ENCODE measurements at places on chromosomes 7 and 10.
A peak's percentile ranks its signal among the peaks of the same experiment; 100 is the strongest.

DNA sequence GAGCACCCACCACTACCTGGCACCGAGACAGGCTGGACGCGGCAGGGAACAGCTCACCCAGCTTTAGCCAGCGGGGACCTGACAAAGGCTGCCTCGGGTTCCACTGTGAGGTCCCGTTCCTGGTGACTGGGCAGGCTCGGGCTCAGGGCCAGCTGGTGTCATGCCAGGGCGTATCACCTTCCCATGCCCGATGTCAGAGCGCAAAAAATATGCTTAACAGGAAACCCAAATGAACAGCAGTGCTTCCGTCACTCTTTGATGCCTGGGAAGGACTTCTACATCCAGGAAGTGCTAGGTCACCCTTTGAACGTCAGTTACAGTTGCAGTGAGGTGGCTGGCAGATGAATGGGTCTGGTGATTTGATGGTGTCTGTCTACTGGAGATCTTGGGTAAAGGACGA lies 106.0 kb downstream of the ADARB2 start:
- no peak for DNase-seq

GRCh38 chr10:71719464-71720201 lies at the start of gene C10orf105:
TSS of gene C10orf105 (minus strand) at chr10:71719778. CDS start at chr10:71716337, 3,441 bp downstream.
- no peak for DNase-seq

DNA sequence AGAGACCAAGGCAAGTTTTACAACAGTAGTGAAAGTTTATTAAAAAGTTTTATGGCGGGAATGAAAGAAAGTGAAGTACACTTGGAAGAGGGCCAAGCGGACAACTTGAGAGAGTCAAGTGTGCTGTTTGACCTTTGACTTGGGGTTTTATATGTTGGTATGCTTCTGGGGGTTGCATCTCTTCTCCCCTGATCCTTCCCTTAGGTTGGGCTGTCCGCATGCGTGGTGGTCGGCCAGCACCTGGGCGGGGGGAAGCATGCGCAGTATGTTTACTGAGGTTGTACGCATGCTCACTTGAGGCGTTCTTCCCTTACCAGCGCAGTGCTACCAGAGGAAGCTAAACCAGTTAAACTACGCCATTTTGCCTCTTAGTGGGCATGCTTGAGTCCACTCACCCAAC lies 31.9 kb downstream of the NUP42 start:
- no peak for DNase-seq

DNA sequence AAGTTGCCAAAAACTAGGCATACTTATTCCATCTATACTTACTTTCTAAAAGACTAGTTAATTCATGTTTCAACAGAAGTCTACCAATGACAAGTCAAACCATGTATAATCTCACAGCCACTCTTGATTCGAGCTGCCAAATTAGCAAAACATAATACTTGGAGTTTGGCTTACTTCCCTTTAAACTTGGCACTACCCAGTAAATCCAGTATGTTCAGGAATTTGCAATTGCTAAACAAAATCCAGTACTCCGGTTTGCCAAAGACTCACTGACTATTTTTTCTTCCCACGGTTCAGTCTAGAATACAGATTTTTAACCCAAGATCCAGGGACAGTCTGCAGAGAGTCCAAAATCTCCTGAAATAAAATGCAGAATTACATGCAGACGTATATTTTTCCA lies 4.6 kb downstream of the OAT start:
- no peak for DNase-seq

GRCh38 chr10:102738692-102739121 lies 5.0 kb upstream of the WBP1L start:
- DNase-seq, result no peak

DNA sequence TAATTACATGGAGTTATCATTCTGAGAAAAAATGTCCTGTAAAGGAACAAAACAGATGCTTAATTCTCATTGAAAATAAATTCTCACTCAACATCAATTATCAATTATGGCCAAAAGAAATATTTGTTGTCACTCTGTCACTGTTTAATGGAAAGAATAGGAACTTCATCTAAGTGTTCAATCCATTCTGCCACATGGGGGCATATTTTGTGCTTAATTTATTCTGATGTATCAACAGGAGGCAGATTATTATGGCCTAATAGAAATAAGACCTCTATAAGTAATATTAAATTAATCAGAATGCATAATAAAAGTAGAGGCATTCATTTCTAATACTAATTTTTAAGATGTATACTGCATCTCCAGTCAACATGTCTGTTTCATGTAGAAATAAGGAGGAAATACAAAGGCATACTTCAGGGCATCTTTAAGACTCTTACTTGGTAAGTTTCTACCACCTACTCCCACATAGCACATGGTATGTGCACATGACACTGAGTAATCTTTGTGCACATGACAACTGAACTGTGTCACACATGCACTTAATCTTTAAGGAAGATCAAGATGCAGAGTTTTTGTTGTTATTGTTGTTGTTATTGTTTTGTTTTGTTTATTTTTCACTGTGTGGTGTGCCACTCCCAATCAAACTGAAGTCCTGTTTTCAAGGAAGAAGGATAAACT lies 420.4 kb upstream of the SEMA3A start:
- DNase-seq, result peak; percentile 20

DNA sequence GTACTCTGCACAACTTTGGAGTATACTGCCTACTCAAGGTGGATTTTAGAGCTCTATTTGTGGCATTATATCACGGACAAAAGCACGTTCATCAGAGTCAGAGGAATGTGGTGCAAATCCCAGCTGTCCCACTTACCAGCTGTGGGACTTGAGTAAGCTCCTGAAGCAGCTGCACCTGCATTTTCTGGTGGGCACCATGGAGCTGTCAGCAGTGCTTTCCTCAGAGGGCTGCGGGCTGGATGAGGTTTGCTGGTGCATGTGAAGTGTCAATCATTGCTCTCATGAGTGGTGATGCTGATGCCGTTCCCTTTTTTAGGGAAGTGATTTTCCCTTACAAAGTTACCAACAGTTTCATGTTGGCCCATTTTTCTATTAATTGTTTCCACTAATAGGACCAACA lies 53.4 kb downstream of the EGFR start:
- DNase-seq, result no peak

DNA sequence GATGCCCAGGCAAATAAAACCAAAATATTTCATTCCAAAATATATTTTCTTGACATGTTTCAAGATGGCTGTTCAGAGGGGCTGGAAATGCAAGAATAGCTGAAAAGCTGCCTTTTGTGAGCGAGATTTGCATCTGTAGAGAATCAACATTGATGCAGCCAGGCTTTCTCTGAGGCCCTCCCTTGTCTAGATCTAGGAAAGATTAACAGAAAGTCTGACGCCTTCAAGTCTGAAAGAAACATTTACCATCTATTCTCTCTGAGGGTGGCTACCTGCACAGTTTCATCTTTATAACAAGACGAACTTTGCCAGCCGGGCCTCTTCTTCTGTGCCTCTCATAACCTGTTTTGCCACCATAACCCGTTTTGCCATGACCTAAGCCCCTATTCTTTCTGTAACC lies 170.2 kb downstream of the AKR1D1 start:
- no peak for DNase-seq

DNA sequence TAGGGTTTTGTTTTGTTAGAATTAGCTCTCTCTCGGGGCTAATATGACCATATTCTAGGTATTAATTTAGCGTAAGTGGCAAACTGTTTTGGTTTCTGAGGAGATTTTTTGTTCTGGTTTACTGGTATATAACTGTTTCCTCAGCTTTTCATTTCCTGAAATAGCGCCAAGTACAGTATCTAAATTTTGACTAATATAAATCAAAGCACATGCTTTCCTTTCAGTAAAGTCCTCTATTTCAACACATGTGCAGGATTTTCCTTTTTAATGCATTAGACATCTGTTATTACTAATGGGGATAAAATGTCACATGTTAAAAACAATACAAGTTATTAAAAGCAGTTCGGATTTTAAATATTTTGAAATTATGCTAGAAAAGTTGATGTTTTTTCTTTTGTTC lies 11.3 kb downstream of the FERD3L start:
- no peak for DNase-seq

- DNase-seq, result no peak
Measured at GRCh38 chr10:79440281-79440680, 5.1 kb downstream of the ZCCHC24 start.

DNA sequence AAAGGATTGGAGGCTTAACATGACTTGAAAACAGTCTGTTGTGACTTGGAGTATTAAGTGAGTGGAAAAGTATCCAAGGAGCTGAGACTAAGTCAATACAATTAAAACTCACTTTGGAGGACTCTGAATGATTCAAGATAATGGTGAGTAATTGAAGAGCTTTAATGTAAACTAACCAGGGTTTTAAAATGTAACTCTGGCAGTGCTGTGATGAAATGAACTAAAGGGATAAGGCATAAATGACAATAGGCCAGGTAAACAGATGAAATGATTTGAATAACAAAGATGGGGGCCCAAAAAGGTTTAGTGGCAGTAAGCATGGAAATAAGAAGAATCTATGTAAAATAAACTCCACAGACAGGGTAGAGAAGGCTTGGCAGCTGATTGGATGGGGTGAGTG lies 316.5 kb upstream of the CACNA2D1 start:
- no peak for DNase-seq

- DNase-seq, result peak; percentile 45
Measured at GRCh38 chr7:28411876-28412662, at the start of gene CREB5. TSS of gene CREB5 (plus strand) at chr7:28412518. CDS start at chr7:28412915, 397 bp downstream.

- no peak for DNase-seq
Measured at GRCh38 chr7:109963741-109964140, 1127.2 kb upstream of the LRRN3 start.

DNA sequence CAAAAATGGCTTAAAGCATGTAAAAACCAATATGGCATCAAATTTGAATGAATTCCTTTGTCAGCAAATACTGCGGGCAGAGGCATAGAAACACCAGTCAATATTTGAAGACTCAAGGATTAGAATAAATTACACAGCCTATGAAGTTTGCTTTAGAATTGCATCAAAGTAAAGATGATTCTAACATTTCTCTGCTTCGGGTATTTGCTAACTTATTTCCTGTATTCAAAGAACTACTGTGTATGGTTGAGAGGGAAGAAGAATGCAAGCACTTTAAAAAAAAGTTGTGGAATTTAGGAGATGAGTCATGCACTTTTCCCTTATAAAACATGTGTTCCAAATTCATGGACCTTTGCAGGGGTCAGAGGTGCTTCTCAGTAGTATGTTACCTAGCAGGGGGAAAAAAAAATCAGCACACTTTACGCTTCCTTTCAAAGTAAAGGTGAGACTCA lies 90.1 kb downstream of the PIP4K2A start:
- peak; percentile 67 for DNase-seq

DNA sequence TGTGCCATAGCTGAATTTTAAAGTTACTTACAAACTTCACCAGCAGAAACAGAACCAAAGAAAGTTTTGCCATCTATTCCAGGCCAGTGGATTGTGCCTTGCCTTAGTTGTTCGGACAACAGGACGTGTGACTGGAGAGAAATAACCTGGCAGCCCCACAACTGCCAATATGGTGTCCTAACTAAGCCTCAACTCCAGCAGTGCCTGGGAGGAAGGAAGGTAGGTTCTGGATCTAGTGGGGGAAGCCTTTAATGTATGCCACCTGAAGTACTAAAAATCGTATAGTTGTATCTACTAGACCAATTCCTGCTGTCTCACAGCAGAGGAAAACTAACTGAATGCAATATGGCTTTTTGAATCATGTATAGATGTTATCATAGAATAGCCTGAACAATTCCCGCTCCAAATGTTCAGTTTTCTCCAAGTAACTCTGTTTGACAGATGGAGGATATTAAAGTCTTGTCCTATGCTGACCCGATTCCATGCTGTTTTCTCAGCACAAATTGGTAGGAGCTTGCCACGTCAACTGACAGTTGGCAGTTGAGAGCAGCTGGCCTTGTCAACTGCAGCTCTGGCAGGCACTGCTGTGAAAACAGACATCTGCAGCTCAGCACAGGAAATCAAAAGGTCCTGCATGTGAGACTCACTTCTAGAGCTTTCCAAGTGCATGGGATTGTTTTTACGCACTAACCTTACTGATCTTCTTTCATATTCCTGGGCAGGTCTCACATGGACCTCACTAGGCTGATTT lies 84.5 kb upstream of the WNT16 start:
- DNase-seq, result no peak

DNA sequence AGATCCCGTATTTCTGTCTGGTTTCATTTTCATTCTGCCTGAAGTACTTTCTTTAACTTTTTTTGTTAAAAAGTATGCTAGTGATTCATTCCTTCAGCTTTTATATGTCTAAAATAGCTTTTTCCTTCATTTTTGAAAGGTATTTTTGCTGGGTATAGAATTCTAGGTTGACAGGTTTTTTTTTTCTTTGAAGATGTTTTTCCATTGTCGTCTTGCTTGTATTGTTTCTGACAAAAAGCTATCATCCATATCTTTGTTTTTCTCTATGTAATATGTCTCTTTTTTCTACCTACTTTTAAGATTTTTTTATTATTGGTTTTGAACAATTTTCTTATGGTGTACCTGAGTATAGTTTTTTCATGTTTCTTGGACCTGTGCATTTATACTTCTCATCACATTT lies 8.2 kb downstream of the CUTC start:
- DNase-seq, result no peak

- no peak for DNase-seq
Measured at GRCh38 chr7:85516675-85517074, 329.8 kb upstream of the SEMA3D start.

GRCh38 chr7:142614116-142614515 lies 135.2 kb upstream of the PRSS1 start:
- DNase-seq, result no peak

GRCh38 chr10:47404446-47404845 lies 20.4 kb upstream of the ZNF488 start:
- DNase-seq, result no peak

GRCh38 chr10:133159611-133159949 lies 439 bp upstream of the KNDC1 start:
- DNase-seq, result no peak

- DNase-seq, result no peak
Measured at GRCh38 chr10:78531088-78531487, 497.4 kb downstream of the RPS24 start.

DNA sequence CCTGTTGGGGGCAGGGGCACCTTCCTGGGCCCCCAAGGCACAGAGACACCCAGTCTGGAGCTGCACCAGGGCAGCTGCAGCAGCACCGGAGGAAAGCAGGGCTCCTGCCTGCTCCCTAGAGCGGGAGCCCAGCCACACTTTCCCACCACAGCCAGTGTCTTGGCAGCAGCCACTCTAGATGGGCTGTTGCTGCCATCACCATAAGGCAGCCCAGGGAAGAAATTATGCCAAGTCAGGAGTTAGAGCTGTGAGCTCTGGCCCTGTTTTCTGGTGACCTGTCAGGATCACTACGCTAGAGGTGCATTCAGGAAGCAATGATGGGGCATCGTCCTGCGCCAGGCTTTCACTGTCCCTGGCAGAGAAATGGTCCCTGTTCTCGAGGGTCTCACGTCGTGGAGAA lies 38.0 kb upstream of the ZNRF2 start:
- DNase-seq, result no peak

GRCh38 chr10:33187427-33187999 lies 147.0 kb downstream of the NRP1 start:
- DNase-seq, result no peak
